Cerebellar nuclear complex (tissue), 1 donor: ENCODE measurements at places on chromosomes 12 and 14.

- no peak for DNase-seq
These were observed 19.1 kb upstream of the DNM1L start for GRCh38 chr12:32659908-32660440.

- no peak for DNase-seq
These were observed 64.9 kb upstream of the CATSPERB start for GRCh38 chr14:91796617-91797347.

DNA sequence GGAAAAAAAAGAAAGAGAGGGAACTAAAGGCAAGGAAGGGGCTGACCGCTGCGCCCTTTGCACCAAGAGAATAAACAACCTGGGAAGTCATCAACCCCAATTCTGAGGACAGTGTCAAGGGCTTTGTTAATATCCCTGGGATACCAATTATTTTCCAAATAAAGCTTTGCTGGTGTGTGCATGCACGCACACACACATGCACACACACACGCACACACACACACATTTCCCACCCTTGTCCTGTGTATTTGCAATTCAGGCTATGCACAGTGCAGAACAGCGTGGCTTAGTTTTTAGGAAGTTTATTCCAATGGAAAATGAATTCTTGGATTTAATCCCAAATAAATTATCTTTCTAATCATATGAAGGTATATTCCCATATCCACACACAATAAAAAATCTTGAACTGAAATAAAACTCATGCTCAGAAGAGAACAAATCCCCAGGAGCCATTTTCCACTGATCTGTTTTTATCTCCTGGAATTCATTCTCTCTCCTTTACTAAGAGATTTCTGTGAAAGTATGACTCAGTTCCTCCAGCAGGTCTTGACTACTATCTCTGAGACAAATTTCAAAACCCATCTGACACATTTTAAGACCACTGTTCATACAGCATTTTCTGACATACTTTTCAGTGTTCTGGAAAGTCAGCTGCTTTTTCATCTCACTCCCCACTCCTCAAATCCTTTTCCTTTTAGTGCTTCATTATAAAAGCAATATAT is 334.4 kb upstream of the ATP2B1 start:
- DNase-seq, result no peak

GRCh38 chr12:99383258-99383657 is 264.3 kb upstream of the GARIN6 start:
- no peak for DNase-seq

GRCh38 chr12:66107451-66107915 is 23.1 kb downstream of the LLPH start:
- peak; percentile 29 for DNase-seq

- no peak for DNase-seq
These were observed 323.7 kb upstream of the OR4E1 start for GRCh38 chr14:21997300-21997699.

DNA sequence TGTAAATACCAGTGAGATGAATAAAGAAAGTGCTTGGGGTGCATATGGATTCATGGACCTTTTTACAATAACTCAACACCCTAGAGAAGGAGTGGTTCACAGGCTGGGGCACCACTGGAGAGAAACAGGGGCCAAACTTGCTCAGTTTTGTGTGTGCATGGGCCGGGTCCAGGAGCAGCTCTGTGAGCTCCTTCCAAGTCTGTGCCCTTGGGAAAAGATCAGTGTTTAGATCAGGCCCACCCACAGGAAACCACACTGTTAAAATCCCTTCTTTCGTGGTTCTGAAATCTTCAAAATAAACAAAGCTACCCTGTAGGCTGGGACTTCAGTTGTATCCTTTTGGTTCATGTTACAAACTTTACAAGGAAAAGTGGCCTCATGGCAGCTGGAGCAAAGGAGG is 156.1 kb upstream of the TMEM260 start:
- DNase-seq, result no peak

- no peak for DNase-seq
These were observed 150.8 kb downstream of the HELB start for GRCh38 chr12:66453120-66453519.

GRCh38 chr12:308511-308910 is 45.9 kb upstream of the SLC6A13 start:
- no peak for DNase-seq

GRCh38 chr12:62481843-62482540 is 15.4 kb downstream of the MON2 start:
- no peak for DNase-seq

DNA sequence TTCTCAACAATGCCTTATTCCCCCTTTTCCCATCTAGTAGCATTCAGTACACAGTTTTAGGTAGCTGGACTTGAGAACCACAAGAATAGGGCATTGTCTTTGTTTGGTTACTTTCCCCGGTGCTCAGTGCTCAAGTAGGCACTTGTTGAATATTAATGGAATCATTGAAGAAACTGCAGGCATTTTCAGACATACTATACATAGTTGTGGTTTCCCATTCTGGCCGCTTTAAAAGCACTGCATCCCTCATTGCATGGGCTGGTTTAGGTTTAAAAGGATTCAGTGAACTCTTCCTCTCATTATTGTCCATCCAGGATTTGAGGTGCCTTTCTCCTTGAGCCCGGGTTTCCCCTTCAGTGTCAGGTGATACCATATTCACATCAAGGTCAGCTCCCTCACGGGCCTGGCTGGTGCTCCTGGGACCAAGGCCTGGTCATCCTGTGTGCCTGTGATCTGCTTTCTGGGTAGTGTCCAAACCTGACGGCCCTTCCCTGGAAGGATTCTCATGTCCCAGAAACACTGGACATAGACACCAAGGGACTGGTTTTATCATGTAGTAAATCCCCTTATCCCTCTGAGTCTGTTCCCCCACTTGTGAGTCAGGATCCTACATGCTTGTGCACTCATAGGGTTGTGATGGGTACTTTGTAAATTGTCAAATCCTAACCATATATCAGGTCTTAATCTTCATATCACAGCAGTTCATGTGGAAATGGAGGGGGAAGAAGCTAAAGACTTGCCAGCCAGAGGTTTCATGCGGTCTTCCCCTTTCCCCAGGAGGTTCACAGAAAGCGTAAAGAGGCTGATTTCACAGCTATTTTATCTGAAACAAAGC is 7.4 kb downstream of the TCP11L2 start:
- DNase-seq, result no peak

- DNase-seq, result no peak
These were observed 81.2 kb downstream of the PRKD1 start for GRCh38 chr14:29846339-29847055.

GRCh38 chr14:26123459-26123858 is 474.4 kb downstream of the NOVA1 start:
- no peak for DNase-seq

DNA sequence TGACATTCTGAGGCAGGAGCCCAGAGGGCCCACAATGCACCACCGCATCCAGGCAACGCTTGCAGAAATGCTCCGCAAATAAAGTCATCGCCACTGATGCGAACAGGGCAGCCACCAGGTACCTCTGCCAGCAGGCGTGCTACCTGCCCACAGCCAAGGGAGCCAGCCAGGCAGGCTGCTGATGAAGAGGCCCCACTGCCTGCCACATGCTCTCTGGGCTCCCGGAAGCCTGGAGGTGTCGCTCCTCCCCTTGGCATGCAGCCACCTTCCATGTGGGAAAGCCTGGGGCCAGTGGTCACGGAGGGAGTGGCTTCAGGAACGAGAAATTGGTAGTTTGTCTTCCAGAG is 14.7 kb downstream of the GPR132 start:
- no peak for DNase-seq

DNA sequence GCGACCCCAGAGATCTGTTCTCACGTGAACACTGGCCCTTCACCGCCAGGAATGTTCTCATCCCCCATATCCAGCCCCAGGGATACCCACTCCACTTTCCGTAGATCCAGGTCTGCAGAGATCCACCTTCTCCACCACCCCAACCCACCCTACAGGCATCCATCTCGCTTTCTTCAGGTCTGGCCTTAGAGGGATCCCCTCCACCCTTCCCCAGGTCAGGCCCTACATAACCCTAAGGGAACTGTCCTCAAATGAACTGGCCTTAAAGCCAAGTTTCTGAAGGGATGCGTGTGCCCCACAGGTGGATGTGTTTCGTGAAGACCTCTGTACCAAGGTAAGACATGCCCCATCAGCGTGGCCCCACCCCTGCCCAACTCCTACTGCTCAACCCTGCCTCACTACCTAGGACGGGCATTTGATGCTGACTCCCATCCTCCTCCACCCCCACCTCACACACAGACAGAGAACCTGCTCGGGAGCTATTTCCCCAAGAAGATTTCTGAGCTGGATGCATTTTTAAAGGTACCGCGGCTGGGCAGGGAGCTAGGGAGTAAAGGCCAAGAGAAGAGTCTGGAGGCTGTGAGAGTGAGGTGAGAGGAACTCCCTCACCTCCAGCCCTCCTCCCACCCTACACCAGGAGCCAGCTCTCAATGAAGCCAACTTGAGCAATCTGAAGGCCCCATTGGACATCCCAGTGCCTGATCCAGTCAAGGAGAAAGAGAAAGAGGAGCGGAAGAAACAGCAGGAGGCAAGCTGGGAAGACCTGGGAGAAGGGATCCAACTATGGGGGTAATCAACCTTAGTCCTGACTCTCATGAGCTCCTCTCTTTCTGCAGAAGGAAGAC is 912 bp downstream of the PSME1 start:
- no peak for DNase-seq

DNA sequence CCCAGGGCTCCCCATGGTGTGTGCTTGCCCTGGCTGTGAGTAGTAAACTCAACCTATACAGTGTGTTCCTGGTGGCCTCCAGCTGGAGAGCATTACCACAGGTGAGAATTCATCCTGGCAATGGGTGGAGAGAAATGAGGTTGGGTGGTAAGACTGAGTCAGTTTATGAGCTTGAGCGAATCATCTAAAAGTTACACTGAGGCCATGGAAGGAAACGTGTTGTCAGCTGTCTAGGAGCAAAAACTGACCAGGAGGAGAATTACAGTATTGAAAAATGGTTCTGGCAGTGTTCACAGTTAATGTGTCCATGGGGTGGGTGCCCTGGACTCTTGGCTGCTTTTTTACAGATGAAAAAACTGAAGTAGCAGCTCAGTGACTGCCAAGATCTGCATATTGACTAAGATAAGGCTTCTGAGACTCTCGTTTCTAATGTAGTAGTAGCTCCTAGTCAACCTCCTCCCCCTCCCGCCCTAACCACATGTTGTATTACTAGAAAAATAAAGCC is 202.0 kb upstream of the AMIGO2 start:
- no peak for DNase-seq

DNA sequence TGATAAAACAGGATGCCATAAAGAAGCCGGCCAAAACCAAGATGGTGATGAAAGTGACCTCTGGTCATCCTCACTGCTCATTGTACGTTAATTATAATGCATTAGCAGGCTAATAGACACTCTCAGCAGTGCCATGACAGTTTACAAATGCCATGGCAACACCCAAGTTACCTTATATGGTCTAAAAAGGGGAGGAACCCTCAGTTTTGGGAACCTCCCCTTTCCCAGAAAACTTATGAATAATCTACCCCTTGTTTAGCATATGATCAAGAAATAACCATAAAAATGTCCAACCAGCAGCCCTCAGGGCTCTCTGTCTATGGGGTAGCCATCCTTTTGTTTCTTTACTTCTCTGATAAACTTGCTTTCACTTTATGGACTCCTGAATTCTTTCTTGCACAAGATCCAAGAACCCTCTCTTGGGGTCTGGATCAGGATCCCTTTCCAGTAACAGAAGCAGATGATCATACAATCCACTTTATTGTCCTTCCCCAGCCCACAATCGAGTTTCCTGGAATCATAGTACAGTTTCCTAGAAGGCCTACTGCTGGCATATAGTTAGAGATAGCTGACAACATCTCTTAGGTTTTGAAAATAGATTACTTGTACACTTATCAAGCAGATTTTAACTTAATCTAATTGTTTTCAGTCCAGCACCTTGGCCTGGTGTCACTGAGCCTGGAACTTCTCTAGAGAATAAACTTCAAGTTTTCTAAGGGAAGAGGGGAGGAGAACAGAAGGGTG is 266.7 kb upstream of the HMGA2 start:
- DNase-seq, result no peak
